ENCODE measurements at places on chromosomes 5 and 9.

DNA sequence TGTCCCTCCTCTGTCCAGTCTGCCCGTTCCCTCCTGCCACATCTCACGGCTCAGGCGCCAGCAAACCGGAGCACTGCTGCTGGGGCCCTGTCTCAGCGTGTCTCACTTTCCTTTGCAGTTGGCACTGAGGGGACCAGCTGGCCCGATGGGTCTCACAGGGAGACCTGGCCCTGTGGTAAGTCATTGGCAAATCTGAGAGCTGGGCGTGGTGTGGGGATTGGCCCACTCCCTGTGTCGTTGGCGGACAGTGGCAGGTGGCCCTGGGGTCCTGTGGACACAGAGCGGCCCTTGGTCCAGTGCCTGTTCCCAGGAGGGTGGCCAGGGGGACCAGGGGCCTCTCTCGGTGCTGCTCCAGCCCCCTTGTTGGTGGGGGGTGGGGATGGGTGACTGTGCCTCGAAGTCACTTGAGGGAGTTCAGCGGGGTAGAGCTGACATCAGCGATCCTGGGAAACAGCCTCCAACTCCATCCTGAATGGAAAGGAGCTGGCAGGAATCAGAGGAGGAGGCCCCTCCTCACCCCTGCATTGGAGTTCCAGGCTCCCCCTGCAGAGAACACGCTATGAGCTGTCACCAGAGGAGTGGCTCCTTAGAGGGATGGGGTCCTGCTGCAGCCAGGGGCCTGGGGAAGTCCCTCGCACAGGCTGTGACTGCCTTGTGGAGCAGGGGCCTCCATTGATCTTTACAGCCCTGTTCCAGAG lies 111.0 kb downstream of the COL5A1 start:
- DNase-seq = no peak

DNA sequence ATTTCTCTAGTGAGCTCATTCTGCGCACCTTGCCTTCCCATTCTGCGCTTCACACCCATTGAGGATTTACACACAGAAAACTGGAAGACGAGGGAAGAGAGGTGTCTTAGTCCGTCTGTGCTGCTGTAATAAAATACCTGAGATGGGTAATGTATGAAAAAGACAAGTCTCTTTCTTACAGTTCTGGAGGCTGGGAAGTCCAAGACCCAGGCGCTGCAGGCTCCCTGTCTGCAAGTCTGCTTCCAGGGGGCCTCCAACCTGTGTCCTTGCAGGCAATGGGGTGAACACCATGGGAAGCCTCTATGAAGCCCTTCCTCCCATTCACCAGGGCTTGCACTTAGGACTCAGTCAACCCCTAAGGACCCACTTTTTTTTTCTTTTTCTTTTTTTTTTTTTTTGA lies 245.0 kb downstream of the AUH start:
- no peak for DNase-seq

GRCh38 chr5:23437011-23437410 lies 70.4 kb upstream of the PRDM9 start:
- DNase-seq = no peak

DNA sequence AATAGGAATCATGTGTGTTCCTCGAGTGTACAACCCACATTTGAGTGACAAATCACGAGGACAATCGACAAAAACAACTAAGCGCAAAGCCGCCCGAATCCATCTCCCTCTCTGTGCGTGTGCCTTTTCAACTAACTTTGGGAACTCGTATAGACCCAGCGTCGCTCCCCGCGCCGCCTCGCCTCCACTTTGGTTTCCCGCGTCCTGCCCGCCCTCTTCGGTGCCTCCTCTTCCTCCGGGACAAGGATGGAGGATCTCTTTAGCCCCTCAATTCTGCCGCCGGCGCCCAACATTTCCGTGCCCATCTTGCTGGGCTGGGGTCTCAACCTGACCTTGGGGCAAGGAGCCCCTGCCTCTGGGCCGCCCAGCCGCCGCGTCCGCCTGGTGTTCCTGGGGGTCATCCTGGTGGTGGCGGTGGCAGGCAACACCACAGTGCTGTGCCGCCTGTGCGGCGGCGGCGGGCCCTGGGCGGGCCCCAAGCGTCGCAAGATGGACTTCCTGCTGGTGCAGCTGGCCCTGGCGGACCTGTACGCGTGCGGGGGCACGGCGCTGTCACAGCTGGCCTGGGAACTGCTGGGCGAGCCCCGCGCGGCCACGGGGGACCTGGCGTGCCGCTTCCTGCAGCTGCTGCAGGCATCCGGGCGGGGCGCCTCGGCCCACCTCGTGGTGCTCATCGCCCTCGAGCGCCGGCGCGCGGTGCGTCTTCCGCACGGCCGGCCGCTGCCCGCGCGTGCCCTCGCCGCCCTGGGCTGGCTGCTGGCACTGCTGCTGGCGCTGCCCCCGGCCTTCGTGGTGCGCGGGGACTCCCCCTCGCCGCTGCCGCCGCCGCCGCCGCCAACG lies at the start of gene GPR150:
Gene GPR150 (plus strand): TSS at position 58 of the 840 bp plus-strand sequence. CDS start 189 bp downstream, at position 247.
- DNase-seq = peak; percentile 58

DNA sequence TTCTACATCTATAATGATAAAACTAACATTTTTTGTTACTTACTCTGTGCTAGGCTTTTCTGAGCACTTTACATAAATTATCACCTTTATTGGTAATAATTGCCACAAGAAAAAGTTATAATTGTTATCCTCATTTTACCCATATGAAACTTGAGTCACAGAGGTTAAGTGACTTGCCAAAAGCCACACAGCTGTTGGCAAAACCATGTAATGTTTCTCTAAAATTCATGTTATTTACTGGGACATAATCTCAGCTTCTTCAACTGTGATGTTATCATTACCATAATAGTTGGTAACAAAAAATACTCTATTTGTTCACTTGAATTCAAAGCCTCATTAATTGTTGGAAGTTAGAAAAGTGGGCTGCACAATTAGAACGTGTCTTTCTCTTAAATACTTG lies 437.3 kb downstream of the BRINP1 start:
- no peak for DNase-seq

DNA sequence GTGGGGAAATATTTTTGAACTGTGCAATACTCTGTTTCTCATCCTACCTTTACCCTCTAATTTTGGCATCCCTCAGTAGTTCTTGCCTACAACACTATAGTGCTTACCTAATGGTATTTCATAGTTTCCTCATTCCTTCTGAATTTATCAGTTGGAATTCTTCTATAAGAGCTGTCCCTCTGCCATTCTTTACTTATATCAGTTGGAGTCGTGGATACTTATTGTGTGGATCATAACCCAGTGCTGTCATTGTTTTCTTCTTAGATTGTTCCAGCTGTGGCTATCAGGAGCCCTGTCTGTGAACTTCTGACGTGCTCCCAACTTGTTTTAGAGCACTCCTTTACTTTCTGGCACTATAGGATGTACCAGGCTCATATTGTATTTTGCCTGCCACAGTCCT lies 146.1 kb upstream of the OTULINL start:
- no peak for DNase-seq

DNA sequence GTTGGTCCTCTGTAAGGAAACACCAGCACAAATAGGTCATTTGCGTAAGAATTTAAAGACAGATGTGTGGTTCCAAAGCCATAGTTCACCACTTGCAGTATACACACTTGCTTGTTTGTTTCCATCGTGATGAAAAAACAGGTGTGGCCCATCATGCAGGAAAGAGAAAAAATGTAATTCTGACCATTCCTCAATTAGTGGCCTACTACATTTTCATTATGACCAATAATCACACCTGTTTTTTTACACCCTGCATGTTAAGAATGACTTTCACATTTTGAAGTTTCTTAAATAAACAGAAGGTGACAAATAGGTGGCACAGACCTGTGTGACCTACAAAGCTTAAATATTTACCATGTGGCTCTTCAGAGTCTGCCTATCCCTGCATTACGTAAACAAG lies 2.2 kb upstream of the ICE1 start:
- no peak for DNase-seq

GRCh38 chr5:144815131-144815530 lies 644.5 kb downstream of the KCTD16 start:
- no peak for DNase-seq

- no peak for DNase-seq
These were observed 47.7 kb upstream of the TMC1 start for GRCh38 chr9:72473474-72474261.

- DNase-seq = no peak
These were observed 144.0 kb downstream of the DTWD2 start for GRCh38 chr5:118844351-118844750.

- DNase-seq = no peak
These were observed 1.0 kb downstream of the TRIP13 start for GRCh38 chr5:893711-894110.

GRCh38 chr5:34652914-34653313 lies 3.2 kb upstream of the RAI14 start:
- DNase-seq = no peak

DNA sequence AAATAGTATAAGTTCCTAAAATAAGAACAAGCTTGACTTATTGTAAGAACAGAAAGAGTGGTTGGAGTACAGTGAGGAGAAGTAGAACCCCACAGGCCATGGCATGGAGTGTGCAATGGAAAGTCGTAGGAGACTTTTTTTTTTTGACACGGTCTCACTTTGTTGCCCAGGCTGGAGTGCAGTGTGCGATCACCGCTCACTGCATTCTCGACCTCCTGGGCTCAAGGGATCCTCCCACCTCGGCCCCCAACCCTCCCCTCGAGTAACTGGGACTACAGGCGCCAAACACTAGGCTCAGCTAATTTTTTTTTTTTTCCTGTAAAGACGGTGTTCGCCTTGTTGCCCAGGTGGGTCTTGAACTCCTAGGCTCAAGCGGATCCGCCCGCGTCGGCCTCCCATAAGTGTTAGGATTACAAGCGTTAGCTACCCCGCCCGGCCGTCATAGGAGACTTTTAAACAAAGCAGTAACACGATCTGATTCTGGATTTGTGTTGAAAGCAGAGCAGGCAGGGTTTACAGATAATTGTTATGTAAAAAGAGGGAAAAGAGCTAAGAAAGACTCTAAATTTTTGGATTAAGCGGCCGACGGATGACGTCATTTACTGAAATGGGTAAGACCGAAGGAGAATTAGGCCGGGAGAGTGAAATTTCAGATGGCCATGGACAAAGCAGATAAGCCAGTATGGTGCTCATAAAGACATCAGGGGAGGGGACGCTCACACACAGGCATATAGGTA lies 752 bp downstream of the TSTD2 start:
- DNase-seq = peak; percentile 53

DNA sequence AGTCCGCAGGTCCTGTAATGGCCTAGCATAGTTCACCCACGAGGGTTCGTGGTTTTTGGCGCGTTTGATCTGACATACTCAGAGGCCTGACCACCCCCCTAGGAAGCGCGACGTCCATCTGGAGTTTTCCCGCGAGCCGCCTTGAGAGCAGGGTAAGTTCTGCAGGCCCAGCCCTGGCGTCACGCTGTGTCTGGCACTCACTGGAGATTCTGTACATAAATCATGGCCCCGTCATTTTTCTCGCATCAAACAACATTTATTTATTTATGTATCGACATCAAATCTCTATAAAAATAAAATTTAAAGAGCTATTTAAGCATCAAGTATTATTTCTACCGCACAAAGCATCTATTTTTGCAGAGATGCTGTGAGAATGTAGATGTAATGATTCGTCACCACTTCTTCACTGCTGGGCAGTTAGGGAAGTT lies 437 bp upstream of the TRIM41 start:
- DNase-seq = no peak

DNA sequence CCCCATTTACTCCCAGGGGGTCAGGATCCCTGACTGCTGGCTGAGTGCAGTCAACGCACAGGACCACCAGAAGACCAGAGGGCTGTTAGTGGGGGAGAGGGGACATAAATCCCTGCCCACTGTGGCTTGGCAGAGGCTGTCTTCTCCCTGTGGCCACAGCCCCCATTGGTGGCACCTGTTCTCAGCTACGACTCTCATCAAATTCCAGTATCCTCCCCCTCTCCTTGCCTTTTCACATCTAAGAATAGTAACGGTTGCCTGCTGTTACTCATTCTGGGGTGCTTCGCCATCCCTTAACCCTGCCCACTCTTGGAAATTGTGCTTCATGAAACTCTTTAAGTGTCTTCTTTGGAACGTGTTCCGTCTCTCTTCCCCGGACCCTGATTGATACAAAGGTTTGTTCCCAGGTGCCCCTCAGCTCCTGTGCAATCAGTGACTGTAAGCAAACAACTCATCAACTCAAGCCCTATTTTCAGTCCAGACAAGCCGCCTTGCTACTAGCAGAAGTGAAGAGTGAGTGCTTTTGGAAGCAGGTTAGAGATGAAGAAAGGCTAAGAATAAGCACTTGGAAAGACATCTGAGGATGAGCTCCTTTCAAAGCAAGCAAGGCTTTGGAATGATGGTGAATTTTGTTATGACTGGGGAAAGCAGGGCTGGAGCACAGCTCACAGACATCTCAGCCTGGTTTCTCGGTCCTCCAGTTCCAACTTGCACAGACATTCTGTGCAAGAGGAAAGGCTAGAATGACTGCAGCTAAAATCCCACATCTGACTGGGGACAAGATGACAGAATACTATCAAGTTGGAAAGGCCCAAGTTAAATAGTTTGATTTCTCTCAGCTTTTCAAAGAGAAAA lies 22.9 kb upstream of the DENND1A start:
- DNase-seq = no peak

GRCh38 chr9:95023217-95024003 lies 294.1 kb downstream of the FANCC start:
- DNase-seq = no peak

DNA sequence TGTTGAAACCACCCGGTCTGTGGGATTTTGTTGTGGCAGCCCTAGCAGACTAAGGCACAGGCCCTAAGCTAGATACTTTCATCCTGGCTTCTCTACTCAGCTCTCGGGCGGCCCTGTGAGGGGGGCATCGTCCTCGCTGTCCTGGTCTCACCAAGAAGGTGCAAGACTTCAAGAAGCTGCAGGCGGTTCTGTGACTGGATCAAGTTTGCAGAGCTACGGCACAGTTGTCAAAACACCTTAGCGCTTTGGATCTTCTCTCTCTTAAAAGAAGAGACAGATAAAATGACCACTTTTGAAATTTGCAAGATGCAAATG lies 119.4 kb upstream of the PHYKPL start:
- DNase-seq = no peak

DNA sequence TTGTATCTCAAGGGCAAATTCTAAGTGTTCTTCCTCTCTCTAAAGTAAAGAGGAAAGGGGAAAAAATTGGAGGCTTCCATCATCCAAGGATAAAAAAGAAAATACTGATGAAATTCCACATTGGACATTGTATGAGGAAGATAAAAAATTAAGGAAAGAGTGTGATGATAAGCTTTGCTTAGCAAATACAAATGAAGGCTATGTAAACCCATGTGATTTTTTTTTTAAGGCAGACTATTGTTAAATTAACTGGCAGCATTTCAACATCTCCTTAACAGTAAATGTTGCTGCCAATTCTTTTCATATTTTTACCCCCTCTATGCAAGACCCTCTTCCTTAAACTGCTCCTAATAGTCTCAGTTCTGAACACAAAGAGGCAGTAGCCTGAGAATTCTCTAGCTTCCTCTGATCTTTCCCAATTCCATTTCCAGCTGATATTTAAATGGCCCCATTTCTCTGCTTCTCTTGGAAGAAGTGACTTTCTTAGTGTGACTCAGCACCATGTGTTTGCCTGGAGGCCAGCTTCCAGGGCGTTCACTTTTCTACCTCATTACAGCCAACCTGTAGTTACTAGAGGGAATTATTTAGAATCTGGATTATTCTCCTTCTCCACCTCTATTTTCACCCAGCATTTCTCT lies 159.7 kb downstream of the TLE1 start:
- no peak for DNase-seq

Measured in right lobe of liver (tissue), 6 donors.